COLO829 (cell line): ENCODE measurements at places on chromosomes 16 and 17.

DNA sequence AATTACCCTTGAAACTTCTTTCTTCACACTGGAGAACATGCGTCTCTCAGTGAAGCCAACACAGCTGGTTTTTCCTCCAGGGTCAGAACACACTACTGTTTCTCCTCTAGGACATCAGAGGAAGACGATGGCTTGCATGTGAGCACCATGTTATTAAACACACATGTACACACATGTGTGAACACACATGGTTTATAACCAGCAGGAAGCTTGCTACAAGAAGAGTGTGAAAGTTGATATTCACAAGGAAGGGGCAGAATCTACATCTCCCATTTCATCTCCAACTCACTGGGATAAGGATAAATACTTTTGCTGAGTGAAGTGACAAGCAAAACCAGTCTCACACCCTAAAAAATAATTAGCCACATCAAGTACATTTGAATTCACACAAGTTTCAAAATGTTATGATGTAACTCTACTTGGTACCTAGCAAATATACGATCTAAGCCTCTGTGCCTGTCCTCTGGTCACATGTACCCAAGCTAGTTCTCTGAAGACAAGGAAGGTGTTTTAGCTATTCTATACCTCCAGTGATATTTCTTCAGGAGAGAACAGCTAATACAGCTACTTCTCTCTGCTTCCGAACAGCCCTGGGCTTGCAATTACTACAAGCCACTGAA lies 127.7 kb downstream of the PARN start:
- no peak for DNase-seq

- no peak for DNase-seq
These were observed 407.6 kb downstream of the MAF start for GRCh38 chr16:79192904-79193303.

- DNase-seq = peak; percentile 84
These were observed 805 bp upstream of the ORAI3 start for GRCh38 chr16:30947859-30948666.

- DNase-seq = no peak
These were observed 325.5 kb downstream of the C16orf95 start for GRCh38 chr16:86991679-86992078.

- no peak for DNase-seq
These were observed 105.9 kb downstream of the METRNL start for GRCh38 chr17:83185023-83186002.

GRCh38 chr17:29677824-29678223 lies 55.1 kb upstream of the CORO6 start:
- DNase-seq = no peak

GRCh38 chr16:83147244-83147643 lies 520.5 kb downstream of the CDH13 start:
- no peak for DNase-seq

- DNase-seq = no peak
These were observed 76.1 kb upstream of the ASIC2 start for GRCh38 chr17:33369149-33369548.

- DNase-seq = no peak
These were observed 22.2 kb upstream of the CYLD start for GRCh38 chr16:50719401-50720337.

DNA sequence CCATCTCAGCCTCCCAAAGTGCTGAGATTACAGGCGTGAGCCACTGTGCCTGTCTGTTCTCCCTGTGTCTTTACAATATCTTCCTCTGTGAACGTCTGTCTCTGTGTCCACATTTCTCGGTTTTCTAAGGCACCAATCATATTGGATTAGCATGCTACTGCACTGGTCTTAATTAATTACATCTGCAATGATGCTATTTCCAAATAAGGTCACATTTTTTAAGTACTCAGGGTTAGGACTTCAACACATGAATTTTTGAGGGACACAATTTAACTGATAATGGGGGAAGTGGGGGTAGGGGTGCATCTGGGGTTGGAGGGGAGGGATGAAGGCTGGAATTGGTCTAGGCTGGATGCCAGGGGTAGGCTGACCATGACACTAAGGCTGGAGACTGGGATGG lies 102.6 kb downstream of the N4BP1 start:
- DNase-seq = no peak

GRCh38 chr16:5252791-5253190 lies 155.2 kb upstream of the EEF2KMT start:
- DNase-seq = no peak

- DNase-seq = no peak
These were observed 25.5 kb downstream of the FOXK2 start for GRCh38 chr17:82545071-82545462.

GRCh38 chr17:80104321-80104955 lies 3.1 kb downstream of the GAA start:
- DNase-seq = no peak

DNA sequence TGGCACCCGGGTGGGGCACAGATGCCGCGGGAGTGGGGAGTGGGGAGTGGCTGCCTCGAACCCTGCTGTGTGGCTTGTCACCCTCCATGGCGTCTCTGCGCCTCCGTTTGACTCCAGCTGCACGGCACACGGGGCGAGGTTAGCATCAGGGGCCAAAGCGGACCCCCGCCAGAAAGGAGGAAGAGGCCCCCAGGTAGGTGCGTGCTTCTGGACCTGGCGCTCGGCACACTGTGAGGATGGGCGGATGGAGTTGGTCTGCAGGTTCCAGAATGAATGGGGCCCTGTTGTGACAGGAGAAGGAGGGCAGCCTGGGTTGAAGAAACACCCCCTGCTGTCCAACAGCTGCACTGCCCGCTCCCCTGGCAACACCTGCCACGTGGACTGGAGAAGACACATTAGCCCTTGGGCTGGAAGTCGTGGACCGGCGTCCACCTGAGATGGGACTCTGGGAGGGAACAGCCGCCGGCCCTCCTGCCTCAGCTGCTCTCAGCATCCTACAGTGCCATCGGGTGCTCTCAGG lies 9.4 kb upstream of the FASN start:
- no peak for DNase-seq

- DNase-seq = no peak
These were observed 2.5 kb upstream of the AKAP10 start for GRCh38 chr17:19979917-19980770.

- peak; percentile 29 for DNase-seq
These were observed 84.9 kb upstream of the CBX4 start for GRCh38 chr17:79923974-79924638.

DNA sequence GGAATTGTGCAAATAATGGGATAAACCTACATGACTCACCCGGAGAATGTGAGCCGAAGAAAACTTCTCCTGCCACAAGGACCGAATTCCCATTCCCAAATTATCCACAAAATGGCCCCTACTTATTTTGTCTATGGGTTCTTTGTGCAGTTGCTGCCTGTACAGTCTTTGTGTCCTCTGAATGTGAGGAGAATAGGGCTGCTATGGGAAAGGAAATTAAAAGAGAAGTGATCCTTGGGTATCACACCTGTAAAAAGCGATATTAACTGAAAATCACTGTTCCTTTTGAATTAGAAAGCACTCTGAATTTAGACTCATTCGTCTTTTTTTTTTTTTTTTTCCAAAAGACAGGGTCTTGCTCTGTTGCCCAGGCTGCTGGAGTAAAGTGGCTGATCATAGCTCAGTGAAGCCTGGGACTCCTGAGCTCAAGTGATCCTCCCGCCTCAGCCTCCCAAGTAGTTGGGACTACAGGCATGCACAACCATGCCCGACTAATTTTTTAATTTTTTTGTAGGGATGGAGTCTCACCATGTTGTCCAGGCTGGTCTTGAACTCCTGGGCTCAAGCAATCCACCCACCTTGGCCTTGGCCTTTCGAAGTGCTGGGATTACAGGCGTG lies 45.4 kb downstream of the CHD9 start:
- DNase-seq = no peak

DNA sequence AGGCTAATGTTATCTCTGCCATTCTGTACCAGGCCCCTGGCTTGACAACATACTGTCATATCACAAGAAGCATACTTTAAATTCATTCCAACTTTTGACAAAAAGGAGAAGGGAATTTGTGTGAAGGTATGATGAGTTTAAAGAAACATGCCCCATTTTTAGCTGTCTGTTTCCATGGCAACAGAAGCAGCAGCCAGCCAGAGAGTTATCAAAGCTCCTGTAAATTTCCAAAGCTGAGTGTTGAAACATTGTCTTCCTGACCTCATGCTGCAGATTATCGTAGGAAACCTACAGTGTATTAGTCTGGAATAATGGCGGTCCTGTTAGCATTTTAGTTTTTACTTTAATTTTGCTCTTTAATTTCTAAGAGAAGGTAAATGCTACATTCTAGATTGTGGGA lies 124.9 kb downstream of the MRTFB start:
- no peak for DNase-seq

DNA sequence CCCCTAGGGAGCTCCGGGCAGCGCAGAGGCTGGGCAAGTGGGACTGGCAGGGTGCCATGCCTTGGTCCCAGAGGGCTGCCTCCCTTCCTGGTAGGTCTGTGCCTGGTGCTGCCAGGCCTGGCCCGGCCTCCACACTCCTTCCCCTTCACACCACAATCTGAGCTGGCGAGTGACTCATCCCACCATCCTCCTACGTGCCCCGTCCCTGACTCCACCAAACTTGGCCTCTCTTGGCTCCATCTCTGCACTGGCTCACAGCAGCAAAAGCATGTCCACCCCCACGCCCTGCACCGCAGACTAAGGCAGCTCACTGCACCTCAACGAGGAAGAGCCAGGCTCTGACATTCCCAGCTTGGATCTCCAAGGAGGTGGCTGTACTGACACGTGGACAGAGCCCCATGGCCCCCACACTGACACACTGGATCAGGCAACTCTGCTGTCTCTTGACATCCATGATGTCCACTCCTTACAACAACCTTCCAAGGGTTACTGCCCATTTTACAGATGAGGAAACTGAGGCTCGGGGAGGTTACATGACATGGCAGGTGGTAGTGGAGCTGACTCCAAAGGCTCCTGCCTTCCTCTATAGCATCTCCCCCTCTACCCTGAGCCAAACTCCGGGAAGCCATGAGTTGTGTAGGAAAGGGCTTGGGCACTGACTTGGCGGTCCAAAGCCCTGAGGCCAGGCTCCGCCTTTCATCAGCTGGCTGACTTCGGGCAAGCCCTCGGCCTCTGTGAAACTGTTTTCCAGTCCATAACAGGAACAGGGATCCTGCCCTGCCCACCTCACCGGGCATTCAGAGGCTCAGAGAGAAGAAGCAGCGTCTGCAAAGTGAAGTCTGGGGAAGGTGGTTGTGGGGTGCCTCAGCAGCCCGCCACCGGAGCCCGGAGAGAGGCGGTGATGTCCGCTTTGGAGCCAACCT lies 20.1 kb upstream of the KRT19 start:
- peak; percentile 89 for DNase-seq

DNA sequence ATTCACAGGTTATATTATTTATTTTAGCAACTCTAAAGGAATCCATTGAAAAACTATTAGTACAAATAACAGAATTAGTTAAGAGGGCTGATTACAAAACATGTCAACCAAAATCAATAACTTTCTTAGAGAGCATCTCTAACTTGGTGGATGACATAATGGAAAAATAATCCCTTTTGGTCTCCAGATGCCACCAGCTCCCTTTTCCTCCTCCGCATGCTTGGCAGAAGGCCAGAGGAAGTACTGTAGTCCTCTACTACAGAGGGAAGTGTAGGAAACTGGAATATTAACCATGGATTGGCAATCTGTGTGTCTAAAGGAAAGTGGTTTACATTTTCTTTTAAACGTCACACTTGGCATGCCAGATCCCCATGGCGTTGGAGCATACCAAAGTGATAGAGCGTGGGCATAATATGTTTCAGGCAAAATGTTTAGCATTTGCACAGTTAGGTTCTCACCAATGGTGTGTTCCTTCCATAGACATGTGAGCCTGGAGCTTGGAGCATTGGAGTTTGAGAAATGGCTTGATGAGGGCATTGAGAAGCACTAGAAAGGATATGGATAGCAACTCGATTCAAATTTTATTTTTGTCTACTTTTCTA lies 106.3 kb downstream of the PRKCB start:
- no peak for DNase-seq

GRCh38 chr16:54326266-54326662 lies 39.7 kb upstream of the IRX3 start:
- no peak for DNase-seq

DNA sequence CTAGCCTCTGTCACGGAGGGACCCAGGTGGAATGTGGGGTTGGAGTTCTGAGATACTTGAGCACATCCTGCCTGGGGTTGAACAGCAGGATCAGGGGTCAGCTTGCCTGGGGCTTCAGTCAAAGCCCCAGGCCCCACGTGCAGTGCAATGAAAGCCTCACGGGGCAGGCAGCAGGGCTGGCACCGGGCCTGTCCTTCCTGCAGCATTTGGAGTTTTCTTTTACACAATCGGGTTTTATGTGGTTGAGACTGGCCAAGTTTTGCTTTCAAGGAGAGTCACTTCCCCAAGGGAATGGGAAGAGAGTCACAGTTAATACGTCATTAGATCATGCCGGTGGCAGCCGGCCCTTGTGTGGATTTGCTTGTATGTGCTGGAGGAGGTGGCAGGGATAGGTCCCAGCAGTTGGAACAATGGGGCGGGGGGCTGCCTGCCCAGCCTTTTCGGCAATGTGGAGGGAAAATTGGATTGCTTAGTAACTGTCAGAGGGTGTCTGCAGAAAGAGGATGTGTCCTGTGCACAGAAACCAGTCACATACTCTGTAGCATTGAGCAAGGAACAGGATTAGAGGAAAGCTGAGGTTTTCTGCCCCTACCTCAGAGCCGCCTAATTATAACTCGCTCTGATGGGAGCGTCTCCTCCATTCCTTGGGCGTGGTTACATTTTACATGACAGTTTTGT lies 4.5 kb downstream of the RMI2 start:
- peak; percentile 84 for DNase-seq

GRCh38 chr16:68283346-68283745 lies 19.0 kb downstream of the SLC7A6 start:
- DNase-seq = no peak

DNA sequence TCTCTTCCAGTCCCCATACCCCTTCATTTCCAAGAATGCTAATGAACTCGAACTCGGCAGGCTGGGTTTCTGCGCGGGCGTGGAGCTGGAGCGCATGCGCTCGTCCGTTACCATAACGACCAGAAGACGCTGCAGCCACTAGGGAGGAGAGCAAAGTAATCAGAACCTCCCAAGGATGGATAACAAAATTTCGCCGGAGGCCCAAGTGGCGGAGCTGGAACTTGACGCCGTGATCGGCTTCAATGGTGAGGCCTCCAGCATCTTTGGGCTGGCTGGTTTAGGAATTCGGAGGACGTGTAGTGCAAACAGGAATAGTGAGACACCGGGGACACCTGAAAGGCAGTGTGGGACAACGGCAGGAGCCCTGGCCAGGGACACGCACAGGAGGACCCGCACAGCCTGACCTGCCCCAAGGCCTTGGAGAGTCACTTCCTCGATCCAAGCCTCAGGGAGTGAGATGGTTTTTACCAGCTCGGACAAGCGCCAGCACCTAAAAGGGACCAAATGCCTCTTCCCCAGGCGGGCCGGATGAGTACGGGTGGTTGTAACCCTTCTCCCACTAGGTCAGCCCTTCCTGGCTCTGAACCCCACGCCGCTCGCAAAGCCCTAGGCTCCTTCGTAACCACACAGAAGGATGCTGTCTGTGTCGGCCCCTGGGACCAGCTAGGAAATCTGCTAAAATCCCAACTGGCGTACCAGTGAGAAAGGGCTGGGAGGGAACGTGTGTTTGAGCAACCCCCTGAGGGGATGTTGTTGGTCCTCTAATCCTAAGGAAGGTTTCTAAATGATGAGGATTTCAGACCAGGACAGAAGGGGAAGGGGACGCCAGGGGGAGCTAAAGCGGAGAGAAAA lies at the start of gene CFAP52:
CFAP52 (plus strand) TSS at position 122 of the 852 bp plus-strand sequence; CDS start at position 176, 54 bp downstream.
- DNase-seq = peak; percentile 80
